ENCODE measurements at places on chromosomes 3 and 15.

DNA sequence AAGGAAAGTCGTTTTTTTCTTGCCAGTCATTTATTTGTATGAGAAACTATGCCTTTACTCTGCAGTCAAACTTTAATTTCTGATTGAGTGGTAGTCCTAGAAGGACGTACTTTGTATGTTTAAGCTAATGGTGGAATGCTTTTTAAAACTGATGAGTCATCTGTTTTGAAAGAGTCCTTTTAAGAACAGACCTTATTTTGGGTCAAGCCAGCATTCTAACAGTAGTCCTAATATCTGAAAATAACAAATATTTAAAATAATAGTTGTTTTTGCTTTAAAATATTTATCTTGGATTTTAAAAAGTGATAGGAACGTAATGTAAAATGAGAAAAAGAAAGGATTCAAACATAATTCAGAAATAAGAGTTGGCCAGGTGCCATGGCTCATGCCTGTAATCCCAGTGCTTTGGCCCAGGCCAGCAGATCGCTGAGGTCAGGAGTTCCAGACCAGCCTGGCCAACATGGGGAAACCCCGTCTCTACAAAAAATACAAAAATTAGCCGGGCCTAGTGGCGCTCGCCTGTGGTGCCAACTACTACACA, 1.3 kb upstream of the LRRC58 start:
- DNase-seq = peak; percentile 39

DNA sequence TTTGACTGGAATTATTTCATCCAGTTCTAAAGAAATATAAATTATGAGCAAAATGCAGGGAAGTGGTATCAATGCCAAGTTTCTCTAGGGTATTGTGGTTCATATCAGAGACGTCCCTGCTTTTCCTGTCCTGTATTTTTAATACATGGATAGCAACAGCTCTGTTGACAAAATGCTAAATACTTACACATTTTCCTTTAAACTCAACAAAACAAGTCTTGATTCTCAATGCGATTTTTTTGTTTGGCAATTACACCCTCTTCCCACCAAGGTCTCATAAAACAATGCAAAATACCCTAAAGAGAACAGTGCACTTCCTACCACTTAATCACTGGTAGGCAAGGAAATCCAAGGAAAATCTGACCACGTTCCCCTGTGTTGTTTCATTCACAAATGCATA, 120.0 kb downstream of the DUT start:
- no peak for DNase-seq

DNA sequence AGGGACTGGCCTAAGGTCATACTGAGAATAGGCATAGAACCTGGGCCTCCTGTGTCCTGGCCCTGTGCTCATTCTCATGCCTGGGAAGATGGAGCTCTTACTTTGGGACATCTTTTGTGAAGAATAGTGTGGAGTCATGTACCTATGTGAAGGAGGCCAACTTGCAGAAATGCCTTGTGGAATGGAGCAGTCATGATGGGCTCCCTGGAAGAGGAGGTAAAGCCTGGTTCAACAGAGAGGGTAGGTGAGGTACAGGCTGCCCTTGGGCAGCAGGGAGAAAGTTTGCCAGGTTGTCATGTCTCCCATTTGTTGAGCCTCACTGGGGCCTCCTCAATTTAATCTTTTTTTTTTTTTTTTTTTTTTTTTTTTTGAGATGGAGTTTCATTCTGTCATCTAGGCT, 18.1 kb downstream of the MAPKAPK3 start:
- DNase-seq = no peak

DNA sequence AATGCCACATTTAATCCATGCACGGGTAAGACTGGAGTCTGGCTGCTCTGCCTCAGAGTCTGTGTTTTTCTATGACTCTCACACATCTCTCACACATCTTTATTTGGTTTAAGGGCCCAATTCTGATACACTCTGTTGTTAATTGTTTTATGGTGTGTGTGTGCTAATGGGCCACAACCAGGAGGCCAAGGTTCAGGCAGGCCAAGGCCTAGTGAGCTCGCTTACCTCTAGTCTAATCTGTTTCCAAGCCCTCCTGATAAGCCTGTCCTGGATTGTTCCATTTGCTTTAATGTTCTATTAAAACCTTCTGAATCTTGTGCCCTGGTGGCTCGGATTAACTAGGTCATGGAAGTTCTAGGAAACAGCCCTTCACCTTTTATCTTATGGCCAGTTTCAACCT, 445.4 kb upstream of the DPH6 start:
- no peak for DNase-seq

DNA sequence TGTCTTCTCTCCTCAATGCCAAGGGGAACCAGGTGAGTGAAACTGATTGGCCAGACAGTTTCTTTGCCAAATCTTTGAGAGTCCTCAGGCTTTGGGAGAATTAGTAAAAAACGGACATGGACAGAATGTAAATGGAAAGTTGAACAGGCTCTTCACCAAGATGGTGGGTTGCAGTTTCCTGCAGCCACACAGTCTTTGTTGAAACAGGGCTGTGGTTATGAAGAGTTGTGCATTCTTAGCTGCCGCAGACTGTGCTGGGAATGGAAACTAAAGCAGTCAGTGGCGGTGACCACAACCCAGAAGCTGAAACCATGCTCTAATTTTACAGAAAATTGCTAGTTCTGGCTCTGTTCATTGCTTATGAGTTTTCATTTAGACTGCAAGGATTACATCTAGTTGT, 42.1 kb upstream of the TASOR start:
- no peak for DNase-seq

GRCh38 chr15:78064544-78064943, 13.0 kb downstream of the TBC1D2B start:
- no peak for DNase-seq

DNA sequence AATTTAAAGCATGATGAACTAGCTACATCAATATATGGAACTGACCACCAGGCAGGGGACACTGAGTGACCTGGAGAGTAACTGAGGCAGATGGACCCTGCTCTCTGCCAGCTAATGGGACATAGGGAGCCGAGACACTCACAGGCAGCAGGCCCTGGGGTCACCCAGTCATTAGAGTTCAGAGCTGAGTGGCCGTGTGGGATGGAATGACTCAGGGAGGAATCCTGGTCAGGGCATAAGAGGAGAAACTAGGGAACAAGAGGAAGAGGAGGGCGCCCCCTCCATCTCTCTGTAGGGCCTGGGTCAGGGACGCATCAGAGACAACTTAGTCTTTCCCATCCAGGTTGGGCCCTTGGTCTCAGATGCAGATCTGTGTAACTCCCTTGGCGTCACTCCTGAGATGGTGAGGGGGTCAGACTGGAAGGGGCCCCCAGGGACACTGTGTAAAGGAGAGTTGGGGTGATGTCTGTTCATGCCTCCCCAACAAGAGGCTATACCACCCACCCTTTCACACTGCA, 39.8 kb downstream of the CCDC12 start:
- DNase-seq = no peak

DNA sequence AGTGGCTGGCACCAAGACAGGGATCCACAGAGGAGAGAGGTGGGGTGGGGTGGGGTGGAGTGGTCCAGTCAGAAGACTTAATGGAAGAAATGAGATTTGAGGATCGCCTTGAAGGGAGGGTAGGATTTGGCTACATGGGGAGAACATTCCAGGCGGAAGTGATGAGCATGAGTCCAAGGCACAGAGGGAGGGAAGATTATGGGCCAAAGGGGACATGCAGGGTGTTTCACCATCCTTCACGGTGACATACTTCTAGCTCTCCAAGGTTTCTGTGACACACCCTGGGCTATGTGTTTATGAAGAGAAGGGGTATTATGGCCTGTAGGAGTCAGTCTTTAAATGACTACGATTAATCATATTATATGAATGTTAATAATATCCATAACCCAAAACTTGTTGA, 7.7 kb upstream of the FBN1 start:
- DNase-seq = no peak

DNA sequence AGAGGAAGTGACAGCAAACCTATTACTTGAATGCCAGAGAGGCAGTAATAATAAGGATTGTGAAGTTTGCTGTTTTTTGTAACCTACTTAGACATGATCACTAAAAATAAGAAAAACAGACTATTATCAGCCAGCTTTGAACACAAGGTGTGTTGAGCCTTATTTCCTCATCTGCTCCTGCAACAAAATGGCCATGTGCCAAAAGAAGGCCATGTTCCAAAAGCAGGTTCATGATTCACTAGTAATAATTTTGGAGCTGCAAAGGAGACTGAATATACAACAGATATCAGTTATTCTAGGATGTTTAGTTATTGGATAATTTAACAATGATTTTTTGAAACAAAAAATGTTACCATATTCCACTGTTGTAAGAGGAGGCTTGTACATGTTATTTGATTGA, 578.7 kb downstream of the SQOR start:
- no peak for DNase-seq

- DNase-seq = no peak
These were observed 114.3 kb downstream of the EDEM1 start for GRCh38 chr3:5301651-5302297.

DNA sequence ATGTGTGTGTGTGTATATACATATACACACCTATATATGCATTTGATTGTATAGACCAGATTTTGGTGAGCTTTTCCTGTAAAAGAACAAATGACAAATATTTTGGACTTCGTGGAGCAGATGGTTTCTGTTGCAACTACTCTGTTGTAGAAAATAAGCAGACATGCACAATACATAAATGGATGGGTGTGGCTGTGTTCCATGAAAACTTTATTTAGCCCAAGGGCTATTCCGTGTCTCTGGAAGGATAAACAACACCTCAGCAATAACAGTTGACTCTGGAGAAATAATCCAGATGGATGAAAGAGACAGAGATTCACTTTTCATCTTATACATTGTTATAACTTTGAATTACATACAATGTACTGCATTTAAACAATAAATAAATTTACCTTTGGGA, 441.4 kb downstream of the CNTN3 start:
- DNase-seq = no peak

- DNase-seq = no peak
These were observed 97.1 kb upstream of the SPATA16 start for GRCh38 chr3:173238091-173238490.

GRCh38 chr15:39360452-39360851, 220.4 kb upstream of the THBS1 start:
- DNase-seq = no peak

GRCh38 chr3:171404376-171404967, 55.7 kb downstream of the TNIK start:
- DNase-seq = no peak

- DNase-seq = peak; percentile 70
These were observed 254.7 kb downstream of the EDEM1 start for GRCh38 chr3:5442106-5442785.

GRCh38 chr3:149128821-149129220, 617 bp upstream of the HPS3 start:
- DNase-seq = no peak
